Activated CD8-positive, alpha-beta memory T cell treated with anti-CD3 and anti-CD28 coated beads for 1 hour (primary cell): ENCODE measurements at places on chromosomes 6 and 20.

GRCh38 chr6:120774275-120774674 lies 560.0 kb downstream of the TBC1D32 start:
- DNase-seq = no peak

DNA sequence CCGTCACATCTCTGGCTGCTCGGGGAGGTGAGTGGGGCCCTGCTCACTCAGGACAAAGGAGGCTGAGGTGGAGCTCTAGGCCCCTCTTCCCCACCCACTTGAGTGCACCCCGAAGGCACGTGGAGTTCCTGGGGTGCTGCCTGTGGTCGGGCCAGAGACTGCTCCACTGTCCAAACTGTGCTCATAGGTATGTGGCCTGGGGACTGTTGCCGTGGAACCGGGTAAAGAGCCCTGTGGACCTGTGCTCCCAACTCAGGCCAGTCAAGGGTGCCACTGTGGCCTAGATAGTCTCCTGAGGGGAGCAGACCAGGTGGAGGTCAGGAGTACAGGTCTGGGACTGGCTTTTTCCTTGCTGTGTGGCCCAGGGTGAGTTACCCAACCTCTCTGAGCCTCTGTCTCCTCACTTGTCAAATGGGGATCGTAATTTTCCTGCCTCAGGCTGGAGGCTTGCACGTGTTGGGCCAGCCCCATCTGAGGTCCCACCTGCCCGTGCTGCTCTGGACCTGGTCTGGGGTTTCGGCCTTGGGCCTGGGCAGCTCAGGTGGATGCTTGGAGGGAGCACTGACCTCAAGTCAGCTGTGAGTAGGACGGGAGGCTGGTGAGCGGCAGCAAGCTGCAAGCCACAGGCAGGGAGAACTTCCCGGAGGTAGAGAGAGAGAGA lies 12.4 kb upstream of the NPBWR2 start:
- DNase-seq = no peak

DNA sequence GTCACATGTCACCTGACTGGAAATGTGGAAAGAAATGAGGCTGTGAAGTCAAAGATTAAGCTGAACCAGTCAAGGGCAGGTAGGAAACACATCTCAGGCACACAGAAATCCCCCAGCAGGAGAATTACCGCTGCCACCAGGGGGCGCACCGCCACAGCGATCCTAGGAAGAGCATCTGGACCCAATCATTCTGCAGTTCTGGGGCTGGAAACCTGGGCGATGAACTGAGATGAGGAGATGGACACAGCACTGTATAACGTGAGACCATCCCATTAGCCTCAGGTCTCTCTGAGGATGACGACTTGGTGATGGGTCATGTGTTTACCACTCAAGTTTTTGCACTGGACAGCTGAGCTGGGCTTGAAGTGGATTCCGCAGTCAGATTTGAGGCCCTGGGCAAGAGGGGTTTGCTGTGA lies 6.5 kb upstream of the SLC24A3 start:
- peak; percentile 58 for DNase-seq

- no peak for DNase-seq
Measured at GRCh38 chr6:33410711-33411631, at the start of gene PHF1. TSS of gene PHF1 (plus strand) at chr6:33411014. CDS start at chr6:33412264, 1,250 bp downstream.

- DNase-seq = no peak
Measured at GRCh38 chr6:170255426-170256125, 35.3 kb downstream of the DLL1 start.

- no peak for DNase-seq
Measured at GRCh38 chr6:6665555-6666243, 77.2 kb downstream of the LY86 start.

DNA sequence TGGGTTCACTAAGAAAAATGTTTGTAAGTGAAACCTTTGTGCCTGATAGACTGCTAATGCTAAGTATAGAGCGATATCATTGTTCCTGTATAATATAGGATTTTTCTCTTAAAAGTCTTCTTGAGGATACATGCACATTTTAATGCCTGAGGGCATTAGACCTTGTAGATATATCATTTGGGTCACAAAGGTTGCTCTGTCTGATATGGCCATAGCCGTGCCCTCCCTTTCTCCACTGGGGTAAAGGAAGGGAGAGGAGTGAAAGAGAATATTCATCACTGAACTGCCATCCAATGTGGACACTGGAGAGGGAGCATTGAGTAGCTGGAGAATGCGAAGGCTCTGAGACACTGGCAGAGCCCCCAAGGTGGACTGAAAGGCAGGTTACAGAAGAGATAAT lies 442.2 kb upstream of the SPTLC3 start:
- DNase-seq = no peak

GRCh38 chr6:148868314-148868713 lies 121.5 kb downstream of the UST start:
- no peak for DNase-seq

DNA sequence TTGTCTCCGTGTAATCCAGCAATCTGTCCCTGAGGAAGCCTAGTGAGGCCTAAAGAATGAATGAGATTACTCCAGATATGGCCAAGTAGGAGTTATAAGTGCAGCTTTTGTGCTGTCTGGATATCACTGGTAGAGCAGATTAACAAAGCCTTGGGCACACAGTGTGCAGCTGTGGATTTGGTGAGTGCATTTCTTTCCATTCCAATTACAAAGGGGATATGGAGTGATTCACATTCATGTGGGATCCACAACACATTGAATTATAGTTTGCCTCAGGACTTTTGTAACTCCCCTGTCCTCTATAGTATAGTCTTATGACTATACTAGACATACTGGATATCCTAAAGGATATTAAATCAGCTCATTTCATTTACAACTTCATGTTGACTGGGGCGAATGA lies 47.1 kb downstream of the HLA-F start:
- no peak for DNase-seq

- no peak for DNase-seq
Measured at GRCh38 chr6:129776542-129777330, 66.8 kb upstream of the ARHGAP18 start.

- DNase-seq = no peak
Measured at GRCh38 chr6:75893058-75893775, 144.2 kb downstream of the MYO6 start.

DNA sequence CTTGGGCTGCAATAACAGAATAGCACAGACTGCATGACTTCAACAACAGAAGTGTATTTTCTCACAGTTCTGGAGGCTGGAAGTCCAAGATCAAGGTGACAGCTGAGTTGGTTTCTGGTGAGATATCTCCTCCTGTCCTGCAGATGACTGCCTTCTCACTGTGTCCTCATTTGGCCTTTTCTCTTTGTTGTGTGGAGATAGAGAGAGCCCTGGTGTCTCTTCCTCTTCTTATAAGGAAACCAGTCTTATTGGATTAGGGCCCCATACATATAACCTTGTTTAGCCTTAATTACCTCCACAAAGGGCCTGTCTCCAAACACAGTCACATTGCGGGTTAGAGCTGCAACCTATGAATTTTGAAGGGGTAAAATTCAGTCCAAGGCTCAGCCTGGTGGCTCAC lies 57.0 kb upstream of the BMP6 start:
- DNase-seq = no peak

GRCh38 chr6:137389150-137389704 lies 105.0 kb downstream of the OLIG3 start:
- peak; percentile 37 for DNase-seq

GRCh38 chr6:70376628-70377027 lies 36.7 kb upstream of the FAM135A start:
- DNase-seq = no peak

DNA sequence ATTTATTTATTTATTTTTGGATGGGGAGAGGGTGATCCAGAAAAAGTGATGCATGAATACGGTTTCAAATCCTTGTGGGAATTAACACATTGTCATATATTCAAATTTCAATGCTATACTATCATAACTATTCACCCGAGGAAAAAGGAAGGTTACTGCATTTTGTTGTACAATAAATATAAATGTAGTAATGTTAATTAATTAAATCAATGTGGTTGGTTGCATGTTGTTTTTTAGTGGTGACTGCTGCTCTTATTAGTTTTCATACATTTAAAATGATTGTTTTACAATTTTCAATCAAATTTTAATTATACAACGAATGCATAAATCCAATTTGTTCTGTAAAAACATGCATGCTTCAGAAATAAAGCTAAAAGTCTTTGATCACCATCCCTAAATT lies 180.5 kb downstream of the ZFP64 start:
- DNase-seq = no peak

DNA sequence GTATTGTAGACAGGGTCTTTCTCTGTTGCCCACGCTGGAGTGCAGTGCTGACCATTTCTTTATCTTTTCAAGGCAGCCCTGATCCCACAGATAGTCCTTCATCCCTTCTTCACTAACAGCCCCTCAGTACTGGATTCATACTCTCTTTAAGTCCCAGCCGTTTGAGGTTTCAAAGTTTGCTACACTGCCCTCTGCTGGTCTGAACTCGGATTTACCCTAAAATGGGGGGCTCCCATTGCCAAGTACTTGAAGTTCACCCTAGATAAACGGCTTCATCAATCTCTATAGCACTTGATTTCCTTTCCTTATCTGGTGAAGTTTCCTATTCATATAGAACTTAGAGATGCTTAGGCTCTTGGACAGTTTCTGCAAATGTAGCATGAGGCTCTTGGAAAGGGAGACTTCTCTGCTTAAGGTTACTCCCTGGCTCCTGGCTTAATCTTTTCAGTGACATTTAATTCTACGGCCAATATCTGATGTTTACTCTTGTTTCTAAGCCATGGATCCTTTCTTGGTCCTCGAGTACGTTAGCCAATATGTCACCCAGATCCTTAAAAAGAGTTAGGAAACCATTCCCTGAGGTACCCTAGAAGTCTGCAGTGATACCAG lies 21.4 kb upstream of the PREP start:
- DNase-seq = peak; percentile 33

DNA sequence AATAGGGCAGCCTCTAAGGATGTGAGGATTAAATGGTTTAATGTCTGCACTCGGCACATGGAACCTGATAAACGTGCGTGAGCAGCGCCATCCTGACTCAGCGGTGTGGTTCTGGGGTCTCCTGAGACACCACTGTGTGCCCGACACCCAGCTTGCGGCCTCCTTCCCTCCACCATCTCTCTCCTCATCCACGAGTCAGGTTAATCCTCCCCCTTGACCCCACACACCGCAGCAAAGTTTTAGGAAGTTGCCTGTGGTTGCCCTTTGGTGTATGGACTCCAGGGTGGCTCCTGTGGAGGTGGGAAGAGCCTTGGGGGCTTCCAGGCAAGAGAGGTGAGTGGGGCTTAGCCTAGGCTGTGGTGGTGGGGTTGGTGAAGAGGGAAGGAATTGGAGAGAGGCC lies 68.2 kb downstream of the PHACTR3 start:
- no peak for DNase-seq

DNA sequence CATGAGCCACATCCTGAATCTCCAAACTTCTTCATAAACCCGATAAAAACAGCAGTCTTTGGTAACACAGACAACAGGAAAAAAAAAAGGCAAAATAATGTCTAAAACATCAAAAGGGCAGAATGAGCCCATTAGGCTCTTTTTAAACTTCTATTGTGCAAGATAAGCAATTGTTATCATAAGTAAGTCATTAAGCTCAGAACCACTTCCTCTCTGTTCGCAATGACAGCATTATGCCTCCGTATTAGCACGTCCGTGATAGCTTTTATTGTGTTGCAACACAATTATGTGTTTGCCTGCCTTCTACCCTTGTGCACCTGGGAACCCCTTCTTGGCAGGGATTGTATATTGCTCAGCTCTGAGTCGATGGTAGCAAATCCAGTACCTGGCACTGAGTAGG lies 147.1 kb downstream of the LRFN2 start:
- DNase-seq = no peak

DNA sequence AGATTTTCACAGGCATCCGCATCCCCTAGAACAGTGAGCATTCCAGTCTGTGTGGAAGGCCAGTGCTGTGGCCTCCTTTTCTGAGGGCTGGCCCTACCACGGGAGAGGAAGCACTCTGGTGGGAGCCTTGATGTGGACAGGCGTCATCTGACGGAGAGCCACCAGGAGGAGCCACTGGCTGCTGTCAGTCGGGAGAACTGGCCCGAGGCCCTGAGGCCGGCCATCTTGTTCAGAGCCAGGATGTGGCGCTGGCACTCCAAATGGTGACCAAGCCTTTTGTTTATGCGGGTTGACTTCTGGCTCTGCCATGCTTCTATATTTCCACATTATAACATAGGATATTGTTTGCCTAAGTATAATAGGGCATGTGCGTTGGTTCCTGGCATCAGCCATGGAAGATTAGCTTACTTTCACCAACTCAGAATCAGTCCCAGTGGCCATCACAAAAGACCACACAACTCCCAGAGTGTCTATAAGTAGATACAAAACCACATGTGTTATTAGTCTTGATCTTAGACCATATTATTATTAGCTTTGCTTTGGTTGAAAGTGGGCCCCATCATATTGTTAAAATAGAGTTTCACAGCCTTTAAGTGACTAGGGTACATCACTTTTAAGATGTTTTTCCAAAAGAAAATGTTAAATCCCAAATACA lies 273.9 kb upstream of the TAB2 start:
- DNase-seq = no peak
